ENCODE measurements at places on chromosomes 2 and 18.

- DNase-seq = no peak
Measured at GRCh38 chr18:24894880-24895279, 434.4 kb downstream of the HRH4 start.

DNA sequence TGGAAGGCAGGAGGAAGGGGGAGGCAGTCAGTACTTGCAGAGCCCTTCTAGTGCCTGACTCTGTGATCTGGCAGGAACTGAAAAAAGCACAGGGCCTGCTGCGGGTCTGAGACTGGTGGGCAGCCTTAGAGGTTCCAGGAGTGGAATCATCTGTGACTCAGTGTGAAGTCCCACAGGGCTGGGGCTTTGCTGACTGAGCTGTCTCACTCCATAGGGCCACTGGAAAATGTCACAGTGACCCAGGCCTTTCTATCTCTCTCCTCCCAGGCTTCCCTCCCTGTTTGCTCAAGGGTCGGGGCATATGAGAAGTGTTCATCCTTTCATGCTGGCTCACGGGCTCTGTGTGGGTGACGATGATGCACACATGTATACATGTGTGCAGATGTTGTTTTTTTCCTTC, 47.1 kb upstream of the ZFP36L2 start:
- DNase-seq = no peak

DNA sequence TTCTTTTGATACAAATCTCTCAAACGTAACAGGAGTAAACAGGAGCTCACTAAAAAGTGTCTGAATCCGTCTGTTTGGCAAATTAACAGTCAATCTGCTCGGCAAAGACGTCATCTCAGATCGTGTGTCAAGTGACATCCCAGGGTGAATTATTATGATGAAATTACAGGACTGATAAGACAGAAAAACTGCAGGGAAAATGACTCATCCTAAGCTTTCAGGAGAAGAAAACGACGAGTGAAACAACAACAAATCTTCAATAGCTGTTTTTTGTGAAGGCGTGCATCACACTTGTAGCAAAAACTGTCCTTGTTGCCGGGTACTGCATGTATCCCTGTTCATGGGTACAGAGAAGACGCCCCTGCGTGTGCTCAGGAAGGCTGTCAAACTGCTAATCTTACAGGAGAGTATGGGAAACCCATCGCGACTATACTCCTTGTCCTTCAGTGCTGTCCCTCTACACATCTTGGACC, 24.9 kb downstream of the EPB41L3 start:
- DNase-seq = no peak

GRCh38 chr18:67134911-67135310, 381.6 kb downstream of the DSEL start:
- DNase-seq = no peak

GRCh38 chr18:46859855-46860254, 57.5 kb downstream of the PIAS2 start:
- no peak for DNase-seq

DNA sequence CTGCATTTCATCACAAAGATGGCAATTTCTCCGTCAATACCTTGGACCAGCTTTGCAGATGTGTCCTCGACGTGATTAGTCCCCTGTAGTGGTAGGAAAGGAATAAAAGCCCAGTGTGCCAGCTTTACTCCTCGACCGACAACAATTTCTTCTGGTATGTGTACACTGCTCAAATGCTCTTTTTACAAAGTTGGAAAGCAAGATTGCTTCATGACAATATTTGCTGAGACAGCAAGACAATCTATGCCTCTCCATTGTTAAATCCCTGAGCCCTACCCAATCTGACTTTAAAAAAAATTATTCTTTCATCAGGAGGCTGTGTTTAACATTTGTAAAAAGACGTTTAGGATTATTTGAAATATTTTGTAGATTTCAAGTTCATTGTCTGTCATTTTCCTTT, 27.6 kb upstream of the ZEB2 start:
- DNase-seq = no peak

DNA sequence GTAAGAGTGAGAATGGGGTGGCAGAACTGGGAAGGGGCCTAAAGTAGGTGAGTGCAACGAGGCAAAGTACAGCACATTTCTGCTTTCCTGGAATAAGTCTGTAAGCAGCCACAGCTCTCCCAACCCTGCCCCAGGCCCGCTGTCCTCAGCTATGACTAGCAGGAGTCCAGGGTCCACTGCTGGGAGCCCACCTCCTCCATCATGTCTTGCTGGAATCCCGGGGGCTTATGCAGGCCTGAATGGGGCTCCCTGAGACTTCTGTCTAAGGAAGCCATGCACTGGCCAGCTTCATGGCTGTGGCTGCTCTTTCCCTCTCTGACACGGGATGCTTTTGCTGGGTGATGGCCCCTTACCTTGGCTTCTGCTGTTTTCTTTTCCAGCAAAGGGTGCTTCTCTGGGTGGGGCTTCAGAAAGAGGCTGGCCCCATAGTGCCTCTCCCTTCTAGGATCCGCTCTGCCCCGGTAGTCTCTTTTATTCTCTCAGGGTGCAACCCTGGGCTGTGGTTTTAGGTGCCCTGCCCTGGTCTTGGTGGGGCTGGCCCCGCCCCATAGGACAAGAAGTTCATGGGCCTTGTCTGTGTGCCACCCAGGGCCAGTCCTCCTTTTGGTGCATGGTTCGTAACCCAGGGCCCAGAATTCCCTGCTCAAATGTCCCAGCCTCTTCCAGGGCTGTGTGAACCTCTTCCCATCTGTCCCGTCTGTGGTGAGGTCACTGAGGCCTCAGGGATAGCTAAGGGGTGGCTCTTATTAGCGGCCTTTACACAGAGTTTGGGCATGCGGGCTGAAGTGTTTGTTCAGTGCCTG, 33.8 kb upstream of the POLE4 start:
- no peak for DNase-seq

DNA sequence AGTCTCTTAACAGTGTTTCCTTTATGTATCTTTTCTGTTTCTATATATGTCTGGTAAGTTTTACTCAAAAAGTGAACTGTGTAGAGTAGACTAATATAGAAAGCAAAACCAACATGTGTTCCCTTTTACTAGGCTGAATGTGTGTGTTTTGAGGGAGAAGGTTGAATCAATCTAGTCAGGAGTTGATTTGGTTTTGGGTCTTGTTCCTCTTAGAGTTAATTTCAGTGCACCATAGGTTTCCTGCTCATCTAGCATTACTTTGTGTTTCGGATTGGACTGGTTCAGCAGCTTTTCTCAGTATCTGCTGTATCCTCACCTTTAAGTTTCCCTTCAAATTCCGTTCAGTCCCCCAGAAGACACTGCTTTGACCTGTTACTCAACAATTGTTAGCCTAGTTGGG, 52.0 kb upstream of the TRIM43 start:
- no peak for DNase-seq

- no peak for DNase-seq
Measured at GRCh38 chr2:98078701-98079100, 8.3 kb upstream of the VWA3B start.

DNA sequence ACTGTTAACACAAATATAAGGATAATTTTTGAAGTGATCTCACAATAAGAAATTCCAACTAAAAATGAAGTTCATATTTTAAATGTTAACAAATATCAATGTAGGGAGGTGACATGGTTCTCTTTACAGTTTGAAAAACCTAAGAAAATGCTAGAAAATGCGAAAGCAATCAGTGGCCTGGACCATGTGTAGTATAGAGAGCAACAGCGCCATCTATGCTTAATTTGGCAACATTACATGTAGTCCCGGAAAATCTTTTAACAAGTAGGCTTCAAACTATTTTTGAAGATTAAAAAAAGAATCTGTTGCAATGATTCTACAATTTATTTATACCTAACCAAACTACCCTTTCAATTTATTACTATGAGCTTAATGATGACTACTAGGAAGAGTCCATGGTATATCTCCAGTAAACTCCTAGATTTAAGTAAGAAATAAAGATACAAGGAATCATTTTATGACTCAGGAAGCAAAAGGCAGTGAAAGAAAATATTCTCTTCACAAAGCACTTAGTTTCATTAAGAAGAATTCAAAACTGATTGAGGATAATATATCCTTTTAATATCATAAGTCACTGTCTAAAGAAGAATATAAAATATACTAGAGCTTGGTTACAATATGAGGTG, 33.3 kb downstream of the NDUFA10 start:
- DNase-seq = peak; percentile 40

DNA sequence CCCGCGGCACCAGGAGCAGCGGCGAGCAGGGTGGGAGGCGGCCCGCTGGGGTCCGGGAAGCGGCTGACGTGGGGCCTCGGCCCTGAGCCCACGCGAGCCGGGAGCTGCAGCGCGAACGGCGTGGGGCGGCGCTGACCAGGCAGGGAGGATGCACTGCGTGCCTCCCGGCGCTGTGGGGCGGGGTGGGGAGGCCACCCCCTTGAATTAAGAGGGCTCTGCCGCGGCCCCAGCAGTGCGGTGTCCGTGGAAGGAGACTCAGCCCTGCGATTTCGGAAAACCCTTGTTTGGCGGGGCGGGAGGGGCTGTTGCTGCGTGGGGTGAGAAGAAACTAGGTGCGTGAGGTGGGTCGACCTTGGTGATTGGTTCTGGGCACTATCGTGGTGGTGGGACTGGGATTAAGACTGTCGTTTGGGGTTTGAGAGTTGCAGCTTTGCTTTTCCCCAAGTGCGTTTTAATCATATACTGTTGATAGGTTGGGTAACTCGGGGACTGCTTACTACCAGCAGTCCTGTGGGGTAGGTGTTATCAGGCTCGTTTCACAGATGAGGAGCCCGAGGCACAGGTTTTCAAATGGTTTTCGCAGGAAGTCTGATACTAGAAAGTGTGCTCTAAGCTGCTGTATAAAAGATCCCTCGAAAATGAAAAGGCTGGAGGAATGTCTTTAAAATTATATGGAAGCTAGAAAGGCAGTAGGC, 722 bp downstream of the ACSL3 start:
- DNase-seq = peak; percentile 66

Measured in retina (tissue), 1 donor.